ENCODE measurements at places on chromosomes 16 and 17.

DNA sequence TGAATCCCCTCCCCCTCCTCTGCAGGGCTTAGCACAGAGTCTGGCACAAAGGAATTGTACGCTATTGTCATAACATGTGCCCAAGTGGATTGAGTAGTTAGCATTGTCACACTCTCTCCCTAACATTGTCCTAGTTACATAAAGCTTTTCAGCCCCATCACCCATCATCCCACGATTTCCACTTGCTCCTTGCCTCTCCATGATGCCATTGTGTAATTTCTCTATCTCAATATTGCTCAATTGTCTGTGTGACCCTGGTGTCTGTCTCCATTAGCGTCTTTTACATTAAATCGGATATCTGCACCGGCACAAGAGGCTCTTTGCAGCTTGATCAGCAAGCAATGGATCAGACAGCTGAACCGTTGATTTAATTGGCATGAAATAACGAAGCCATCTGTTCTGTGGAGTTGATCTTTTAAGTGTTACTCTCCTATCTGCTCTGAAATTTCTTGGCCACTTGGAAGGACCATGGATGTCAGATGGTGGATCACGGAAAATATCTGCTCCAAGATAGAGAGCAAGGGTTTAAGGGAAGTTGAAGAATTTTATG is 77.0 kb upstream of the HS3ST4 start:
- no peak for DNase-seq

GRCh38 chr17:77245162-77245926 is 104.6 kb downstream of the SEC14L1 start:
- DNase-seq = no peak

DNA sequence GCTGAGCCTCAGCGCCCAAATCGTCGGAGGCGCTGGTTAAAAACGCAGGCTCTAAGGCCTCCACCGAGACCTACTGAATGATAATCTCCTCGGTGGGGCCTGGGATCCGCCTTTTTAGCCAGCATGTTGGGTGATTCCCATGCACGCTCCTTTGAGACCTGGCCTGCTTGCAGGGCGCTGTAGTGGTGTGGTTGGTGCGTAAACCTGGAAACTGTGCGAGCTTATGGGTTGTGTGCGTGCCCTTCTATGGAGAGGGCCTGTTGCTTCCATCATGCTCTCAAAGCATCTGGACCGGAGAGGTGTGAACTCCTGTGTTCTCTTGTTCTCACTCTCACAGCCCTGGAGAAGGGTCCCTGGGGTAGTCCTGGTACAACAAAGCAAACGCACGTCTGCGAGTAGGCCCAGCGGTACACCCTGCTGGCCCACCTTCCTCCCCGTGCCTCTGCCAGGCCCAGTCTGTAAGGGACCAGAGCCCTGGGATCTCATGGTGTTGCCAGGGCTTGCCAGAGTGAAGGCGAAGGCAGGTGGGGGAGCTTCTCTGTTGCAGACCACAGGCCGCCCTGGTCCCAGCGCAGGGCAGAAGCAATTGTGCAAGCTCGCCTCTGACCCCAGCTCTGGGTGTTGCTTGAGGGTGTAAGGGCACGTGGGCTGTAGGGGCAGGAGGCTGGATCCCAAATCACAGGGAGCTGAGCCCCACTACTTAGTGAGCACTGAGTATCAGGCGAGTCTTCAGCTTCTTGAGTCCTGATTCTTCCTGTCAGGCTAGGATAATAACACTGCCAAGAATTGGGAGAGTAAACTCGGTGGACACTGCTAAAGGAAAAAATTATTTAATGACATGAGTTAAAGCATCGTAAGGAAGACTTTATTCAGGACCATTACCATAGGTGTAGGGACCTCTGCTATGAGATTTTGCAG is 879 bp upstream of the LRRC75A start:
- no peak for DNase-seq

DNA sequence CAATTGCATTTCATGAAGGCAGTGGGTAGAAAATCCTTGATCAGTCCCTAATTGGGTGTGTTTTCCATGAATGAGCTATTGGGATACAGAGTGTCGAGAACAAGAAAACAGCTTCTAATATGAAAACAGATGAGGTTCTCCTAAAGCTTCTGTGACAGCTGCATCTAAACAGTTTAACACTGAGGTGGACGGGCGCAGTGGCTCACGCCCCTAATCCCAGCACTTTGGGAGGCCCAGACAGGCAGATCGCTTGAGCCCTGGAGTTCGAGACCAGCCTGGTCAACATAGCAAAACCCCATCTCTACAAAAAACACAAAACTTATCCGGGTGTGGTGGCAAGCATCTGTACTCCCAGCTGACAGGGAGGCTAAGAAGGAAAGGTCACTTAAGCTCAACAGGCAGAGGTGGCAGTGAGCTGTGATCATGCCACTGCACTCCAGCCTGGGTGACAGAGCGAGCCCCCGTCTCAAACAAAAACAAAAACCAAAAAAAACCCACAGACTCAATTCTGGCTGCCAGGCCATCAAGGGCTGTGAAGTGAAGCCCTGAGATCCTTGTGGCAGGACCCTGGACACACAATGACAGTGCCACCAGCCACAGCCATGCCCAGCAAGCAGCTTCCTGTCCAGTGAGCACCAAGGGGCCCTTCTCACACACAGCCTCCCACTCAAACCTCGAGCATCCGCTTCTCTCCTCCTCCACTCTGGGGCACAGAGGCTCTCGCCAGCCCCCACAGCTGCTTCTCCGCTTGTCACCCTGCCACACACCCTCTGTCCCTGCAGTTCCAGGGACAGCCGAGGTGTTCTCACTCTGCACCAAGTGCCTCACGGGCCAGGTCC is 44.0 kb downstream of the ANKRD11 start:
- no peak for DNase-seq

- peak; percentile 60 for DNase-seq
These were observed 21.2 kb upstream of the LGALS9 start for GRCh38 chr17:27609611-27610303.

GRCh38 chr17:17034496-17035075 is 7.7 kb upstream of the MPRIP start:
- DNase-seq = no peak

- no peak for DNase-seq
These were observed 29.5 kb upstream of the MYO15B start for GRCh38 chr17:75557852-75558665.

- no peak for DNase-seq
These were observed 58.3 kb downstream of the TNRC6C start for GRCh38 chr17:78016852-78017251.

- peak; percentile 69 for DNase-seq
These were observed 91.0 kb downstream of the GSG1L start for GRCh38 chr16:27972500-27972899.

DNA sequence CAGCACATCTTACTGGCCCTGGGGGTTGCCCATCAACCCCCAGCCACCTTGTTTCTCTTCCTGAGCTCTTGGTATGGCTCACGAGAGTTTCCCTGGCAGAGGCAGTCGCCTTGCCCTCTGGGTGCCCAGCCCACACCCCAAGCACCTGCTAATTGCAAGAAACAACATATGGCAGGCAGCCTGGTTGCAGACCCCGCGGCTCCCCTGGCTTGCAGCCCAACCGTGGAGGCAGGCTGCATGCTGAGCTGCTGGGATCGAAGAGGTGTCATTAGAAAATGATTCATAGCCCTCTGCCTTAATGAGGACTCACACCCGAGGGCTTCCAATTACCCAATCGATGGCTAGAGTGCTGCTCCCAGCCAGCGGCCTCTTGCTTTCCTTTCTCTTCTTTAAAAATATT is 115.7 kb downstream of the TMEM114 start:
- DNase-seq = no peak

GRCh38 chr16:25079637-25080378 is 31.7 kb upstream of the LCMT1 start:
- no peak for DNase-seq

DNA sequence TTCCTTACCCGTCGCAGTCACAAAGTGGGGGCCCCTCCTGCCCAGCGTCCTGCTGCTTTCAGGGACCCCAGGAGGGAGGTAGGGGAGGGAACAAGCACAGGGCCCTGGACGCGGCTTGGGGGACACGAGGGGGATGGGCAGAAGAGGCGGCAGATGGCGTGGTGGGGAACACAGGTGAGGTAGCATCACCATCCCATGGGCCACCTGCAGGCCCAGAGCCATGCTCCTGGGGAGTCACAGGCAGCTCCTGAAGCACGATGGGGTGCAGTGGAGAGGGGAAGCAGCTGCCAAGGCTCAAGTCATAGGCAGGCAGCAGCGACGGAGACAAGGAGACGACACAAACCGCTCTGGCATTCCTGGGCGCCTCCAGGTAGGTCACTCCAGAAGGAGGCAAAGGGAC is 10.8 kb downstream of the UNKL start:
- no peak for DNase-seq

GRCh38 chr17:5031365-5032082 is 3.7 kb downstream of the SLC52A1 start:
- peak; percentile 86 for DNase-seq
